ENCODE measurements at places on chromosomes 5 and 9.

- DNase-seq: no peak
Observed at GRCh38 chr9:98572054-98572627, 136.6 kb downstream of the GABBR2 start.

- DNase-seq: no peak
Observed at GRCh38 chr9:117214416-117214815, 200.4 kb downstream of the ASTN2 start.

GRCh38 chr9:97987487-97987886, 4.3 kb downstream of the ANP32B start:
- DNase-seq: no peak

GRCh38 chr9:127676638-127677037, 30.1 kb upstream of the CFAP157 start:
- no peak for DNase-seq

DNA sequence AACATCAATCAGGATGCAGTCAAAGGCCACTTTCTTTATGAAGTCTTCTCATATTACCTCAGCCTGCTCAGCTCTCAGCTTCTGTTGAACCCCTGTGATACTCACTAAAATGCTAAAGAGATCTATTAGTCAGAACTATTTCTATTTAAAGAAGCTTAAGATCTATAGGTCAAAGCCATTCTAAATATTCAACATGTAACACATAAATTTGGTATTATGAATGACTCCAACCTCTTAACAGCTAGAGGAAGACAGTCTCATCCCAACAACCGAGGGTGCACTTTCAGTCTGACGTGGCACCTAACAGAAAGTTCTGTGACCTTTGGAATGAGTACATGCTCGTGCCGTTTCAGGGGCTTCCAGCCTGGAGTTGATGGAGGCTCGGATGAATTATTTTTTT, 301.5 kb upstream of the VLDLR start:
- no peak for DNase-seq

GRCh38 chr9:123026425-123026824, 7.0 kb upstream of the GPR21 start:
- no peak for DNase-seq

GRCh38 chr9:292915-293314, 78.2 kb downstream of the DOCK8 start:
- no peak for DNase-seq

GRCh38 chr5:138352722-138353559, 456 bp downstream of the KDM3B start:
- DNase-seq: no peak

DNA sequence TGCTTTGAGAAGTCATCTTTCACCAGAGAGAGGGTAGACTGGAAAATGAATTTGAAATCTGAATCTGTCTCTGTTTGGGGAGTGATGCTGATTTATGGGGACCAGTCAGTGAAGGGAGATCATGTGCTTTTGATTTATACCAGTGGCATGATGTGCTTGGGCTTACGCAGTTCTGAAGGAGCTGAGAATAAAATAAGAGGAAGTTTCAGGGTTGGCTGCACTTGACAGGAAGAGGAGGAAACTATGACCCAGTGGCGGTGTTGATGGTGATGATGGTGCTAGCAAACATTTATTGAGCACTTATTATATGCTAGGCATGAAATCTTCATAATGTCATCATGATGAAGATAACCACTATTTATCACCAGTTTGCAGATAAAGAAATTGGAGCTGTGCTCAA, 136.4 kb upstream of the GLRA1 start:
- DNase-seq: no peak

- DNase-seq: no peak
Observed at GRCh38 chr5:95599252-95599651, 20.6 kb upstream of the GPR150 start.

GRCh38 chr5:176860381-176860780, 38.8 kb downstream of the HK3 start:
- DNase-seq: no peak

- DNase-seq: no peak
Observed at GRCh38 chr9:121820286-121821005, 169.0 kb downstream of the DAB2IP start.

- no peak for DNase-seq
Observed at GRCh38 chr9:135174248-135174647, 86.8 kb downstream of the OLFM1 start.

GRCh38 chr9:87479801-87480201, 17.9 kb upstream of the DAPK1 start:
- DNase-seq: peak; percentile 27

DNA sequence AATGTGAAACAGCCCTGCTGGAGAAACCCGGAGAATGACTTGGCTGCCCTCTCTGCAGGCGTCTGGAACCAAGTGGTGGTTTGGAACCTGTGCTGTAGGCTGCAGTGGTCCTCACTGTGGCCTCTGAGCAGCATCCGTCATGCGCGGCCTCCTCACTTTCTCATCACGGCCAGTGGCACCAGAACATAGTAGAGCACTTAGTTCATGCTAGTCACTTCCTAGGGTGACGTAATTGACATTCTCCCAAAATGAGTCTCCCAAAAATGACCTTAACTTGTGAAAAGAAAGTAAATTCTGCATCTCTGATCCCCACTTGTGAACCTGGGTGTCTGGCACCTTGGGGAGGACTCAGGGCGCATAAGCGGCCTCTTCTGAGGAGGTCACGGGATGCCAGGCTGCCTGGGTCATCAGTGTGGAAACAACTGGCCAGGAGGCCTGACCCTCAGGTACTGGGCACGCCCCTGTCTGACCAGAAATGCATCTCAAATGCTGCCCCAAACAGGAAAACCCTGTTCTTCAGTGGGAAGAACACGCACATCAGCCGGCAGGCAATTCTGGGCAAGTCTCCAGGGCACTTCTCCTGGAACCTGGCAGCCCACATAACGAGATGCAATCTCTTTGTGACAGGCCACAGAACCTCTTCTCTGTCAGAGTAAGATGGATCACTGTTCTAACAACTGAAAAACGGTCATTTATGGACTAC, 36.6 kb upstream of the SPTLC1 start:
- DNase-seq: no peak

GRCh38 chr5:127959152-127959764, 124.3 kb upstream of the SLC12A2 start:
- DNase-seq: peak; percentile 70

DNA sequence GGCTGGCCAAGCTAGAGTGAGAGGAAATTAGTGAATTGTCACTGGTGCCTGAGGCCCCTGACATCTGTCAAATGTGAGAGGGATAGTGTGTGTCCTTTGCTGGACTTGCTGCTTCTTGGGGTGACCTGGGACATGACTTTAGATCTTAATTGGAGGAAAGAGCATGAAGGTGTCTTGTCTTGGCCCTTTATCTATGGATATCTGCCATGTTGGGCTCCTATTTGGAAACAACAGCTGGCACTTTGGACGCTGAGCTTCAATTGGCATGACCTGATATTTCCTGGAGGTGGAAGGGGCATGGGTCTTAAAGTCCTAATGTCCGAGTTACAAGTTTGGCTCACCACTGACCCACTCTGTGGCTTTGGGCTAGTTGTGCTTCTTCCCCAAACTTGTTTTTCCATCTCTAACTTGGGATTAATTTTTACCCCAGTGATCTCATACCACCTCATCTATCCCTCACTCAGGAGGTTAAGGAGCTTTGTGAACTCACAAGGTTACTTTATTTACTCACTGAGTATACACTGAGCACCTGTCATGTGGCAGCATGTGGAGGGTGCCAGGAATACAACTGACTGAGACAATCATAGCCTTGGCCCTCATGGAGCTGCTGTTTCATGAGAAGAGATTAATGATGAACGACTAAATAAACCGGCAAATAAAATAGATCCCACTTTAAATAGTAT, 30.1 kb upstream of the CXCL14 start:
- DNase-seq: no peak

DNA sequence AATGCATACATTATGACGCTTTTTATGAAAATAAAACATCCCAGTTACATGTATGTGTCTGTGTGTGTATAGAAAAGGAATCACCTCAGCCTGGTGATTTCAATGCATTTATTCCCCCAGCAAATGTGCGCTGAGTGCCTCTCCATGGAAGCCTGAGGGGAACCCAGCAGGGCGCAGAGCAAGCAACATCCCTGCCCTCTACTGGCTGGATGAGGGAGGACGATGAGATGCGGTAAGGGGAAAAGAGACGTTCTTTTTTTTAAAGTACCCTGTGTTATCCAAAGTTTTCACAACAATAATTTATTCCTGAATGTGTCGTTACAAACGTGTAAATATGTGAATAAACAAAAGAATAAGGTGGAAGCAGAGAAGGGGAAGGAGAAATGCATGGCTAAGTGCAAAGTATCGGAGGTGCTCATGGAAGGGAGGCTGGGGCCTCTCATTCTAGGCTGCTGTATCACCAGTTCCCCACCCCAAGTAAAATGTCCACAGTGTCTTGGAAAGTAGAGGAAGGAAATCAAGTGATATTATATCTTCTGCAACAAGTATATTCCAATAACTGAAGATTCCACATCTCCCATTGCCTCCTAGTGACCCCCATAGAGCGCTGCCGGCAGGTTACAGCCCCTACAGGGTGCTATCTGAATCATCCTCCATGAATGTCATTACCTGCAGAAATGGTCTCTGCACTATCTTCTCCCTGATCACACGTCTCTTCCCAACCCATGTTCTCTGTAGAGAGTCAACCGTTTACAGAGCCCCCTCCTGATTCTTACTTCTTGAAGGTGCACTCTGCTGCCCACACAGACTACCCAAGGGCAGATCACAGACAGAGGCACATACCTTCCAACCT, 13.0 kb upstream of the ABLIM3 start:
- no peak for DNase-seq

- DNase-seq: no peak
Observed at GRCh38 chr5:59558501-59558900, 335.0 kb downstream of the PDE4D start.

- DNase-seq: no peak
Observed at GRCh38 chr9:91849694-91850093, 100.3 kb downstream of the ROR2 start.

GRCh38 chr5:36041537-36041845, 25.2 kb downstream of the UGT3A2 start:
- DNase-seq: no peak

DNA sequence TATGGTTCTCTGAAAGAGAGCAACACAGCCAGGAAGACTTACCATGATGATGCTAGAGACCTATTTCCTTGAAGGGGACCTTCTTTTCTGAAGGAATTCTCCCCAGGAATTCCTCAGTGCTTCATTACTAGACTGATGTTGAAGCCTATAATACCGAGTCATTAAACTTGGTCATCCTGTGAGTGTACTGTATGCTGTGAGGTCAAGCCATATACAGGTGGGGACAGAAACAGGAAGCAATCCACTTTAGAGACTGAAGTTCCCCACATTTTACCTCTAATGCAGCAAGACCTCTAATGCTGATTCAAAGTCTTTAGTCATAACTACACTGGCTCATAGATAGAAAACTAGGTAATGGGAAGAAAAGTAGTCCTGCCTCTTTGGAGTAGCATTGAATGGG, 77.1 kb upstream of the RASEF start:
- DNase-seq: no peak

- DNase-seq: no peak
Observed at GRCh38 chr9:126781186-126782052, 23.4 kb upstream of the ZBTB43 start.

- DNase-seq: no peak
Observed at GRCh38 chr5:157626831-157627230, 25.4 kb downstream of the SOX30 start.

- no peak for DNase-seq
Observed at GRCh38 chr9:76114144-76114543, 223.7 kb downstream of the PCSK5 start.

- DNase-seq: peak; percentile 83
Observed at GRCh38 chr5:140261403-140262171, 41.3 kb downstream of the PFDN1 start.

GRCh38 chr5:159163027-159163700, 46.2 kb downstream of the RNF145 start:
- peak; percentile 76 for DNase-seq

Measured in non-pigmented ciliary epithelial cell (primary cell).